Left lung (tissue), 14 donors: ENCODE measurements at places on chromosomes 16 and 17. TPM values are rescaled to one million over a fixed set of nuclear protein-coding genes. Genes with fewer than 3 reads are reported as not detected.

DNA sequence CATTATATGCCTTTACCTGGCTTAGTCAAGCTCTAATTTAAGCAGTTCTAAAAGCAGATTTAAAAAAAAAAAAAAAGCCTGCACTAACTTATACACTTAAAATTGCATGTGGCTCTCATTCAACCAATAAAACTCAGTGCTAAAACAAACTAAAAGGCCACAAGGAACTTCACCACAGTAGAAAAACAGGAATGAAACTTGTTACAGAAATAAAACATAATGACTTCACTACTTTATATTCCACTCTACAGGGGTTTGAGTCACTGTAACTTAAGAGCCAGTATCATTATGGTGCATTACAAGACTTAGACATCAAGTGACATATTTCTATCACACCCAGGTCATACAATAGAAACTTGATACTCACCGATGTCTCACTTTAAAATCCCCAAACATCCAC lies 11.1 kb downstream of the CA10 start:
- H3K27me3 ChIP-seq, result no peaks in the 10 kb centered on the region
- DNase-seq, result no peak

GRCh38 chr16:11470676-11471415 lies 115.9 kb downstream of the LITAF start:
- H3K36me3 ChIP-seq, result no peaks in the 10 kb centered on the region
- no peaks in the 10 kb centered on the region for H3K4me1 ChIP-seq

Gene TMC5
- 105 TPM for total RNA-seq

DNA sequence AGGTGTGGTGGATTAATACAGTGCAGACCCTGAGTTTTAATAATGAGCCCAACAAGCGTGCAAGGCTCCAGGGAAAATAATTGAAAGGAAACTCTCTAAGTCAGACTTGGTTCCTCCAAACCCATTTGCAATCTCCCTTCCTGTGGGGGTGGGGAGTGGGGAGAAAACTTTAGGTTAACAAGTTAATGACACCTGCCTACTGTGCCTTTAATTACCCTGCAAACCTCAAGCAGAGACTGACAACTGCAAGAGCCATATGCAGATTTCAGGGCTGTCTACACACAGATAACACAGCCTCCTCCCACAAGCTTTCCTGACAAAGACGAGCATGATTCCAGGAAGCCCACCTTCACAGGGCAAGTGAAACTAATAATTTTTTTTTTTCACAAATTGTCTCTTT lies 359.3 kb downstream of the HS3ST4 start:
- no peak overlapping the region for H3K4me3 ChIP-seq
- no peaks in the 10 kb centered on the region for H3K36me3 ChIP-seq

- no peaks in the 10 kb centered on the region for H3K27me3 ChIP-seq
- H3K4me1 ChIP-seq, result peaks cover 31% of the 10 kb centered on the region
- H3K4me3 ChIP-seq, result no peak overlapping the region
- H3K36me3 ChIP-seq, result no peaks in the 10 kb centered on the region
These were observed 20.5 kb upstream of the CPD start for GRCh38 chr17:30358055-30358760.

Gene CPPED1
- 33.3 TPM for total RNA-seq

Gene EVPLL
- total RNA-seq, result 3.1 TPM

Gene KRTAP3-2
- total RNA-seq, result not detected

Gene COX6A2
- total RNA-seq, result not detected

Gene RASL10B
- 0.52 TPM for total RNA-seq
